ENCODE measurements at places on chromosomes 16 and 17.

DNA sequence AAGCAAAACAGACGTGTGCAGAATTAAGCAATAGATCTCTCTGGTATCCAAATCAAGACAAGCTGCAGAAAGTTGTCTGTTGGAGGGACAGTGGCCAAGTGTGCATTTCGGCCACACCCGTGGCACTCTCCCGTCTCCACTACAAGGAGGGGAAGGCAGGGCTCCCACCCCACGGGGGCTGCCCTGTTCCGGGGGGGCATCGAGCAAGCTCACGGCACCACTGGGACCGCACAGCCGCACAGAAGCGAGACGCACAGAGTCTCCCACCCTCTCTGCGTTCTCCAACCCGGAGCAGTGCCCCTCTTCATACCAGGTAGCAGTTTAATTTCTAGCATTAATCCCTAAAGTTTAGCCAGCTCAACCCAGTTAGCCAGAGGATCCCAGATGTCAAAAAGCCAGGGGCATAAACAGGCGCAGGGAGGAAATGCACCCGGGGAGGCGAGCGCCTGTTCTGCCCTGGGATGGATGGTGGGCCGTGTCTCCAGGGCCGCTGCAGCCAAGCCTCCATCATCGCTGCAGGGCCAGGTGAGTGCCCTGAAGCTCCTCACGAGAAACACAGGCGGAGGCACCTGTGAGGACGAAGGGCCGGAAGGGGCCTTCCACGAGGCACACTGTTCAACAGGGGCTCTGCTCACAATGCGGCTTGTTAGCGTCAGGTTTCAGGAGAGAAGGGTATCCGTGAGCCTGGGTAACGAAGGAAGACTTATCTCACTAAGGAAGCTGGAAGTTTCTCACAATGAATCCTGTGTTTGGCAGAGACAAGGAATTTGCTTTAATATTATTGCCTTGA lies 42.1 kb upstream of the METRNL start:
- no peak for DNase-seq

GRCh38 chr16:79269211-79269863 lies 331.2 kb downstream of the MAF start:
- no peak for DNase-seq

DNA sequence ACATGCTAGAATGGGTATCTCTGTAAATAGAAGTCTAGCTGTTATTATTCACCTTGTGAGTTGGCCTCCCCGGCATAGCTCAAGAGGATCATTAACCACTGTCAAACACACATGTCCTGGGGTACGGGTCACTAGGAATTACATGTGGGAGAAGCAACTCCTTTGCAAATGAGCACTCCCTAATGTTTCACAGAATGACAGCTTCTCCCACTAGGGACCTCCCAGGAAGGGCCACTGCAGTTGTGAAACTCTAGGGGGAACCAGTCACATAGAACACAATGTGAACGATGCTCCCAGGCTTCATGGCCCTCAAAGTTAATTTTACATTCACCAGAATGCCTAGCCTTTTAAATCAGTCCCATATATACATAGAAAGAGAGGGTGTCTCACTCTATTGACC lies 12.4 kb upstream of the ZNF19 start:
- no peak for DNase-seq

DNA sequence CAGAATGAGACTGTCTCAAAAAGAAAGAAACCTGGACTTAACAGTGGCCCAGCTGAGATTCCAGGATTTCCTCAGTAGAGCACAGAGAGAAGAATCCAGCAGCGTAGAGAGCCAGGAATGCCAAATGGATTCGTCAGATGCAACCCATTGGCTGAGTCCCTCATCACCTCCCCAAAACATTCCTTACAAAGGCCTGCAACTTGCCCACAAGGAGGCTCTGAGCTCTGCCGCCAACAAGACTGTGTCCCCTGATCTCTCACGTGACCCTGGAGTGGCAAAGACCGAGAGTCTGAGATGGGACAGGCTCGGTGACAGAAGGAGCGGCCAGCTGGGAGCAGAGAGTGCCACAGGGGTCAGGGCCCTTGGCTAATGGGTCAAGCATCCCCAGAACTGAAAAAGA lies 6.9 kb upstream of the CHMP6 start:
- no peak for DNase-seq

DNA sequence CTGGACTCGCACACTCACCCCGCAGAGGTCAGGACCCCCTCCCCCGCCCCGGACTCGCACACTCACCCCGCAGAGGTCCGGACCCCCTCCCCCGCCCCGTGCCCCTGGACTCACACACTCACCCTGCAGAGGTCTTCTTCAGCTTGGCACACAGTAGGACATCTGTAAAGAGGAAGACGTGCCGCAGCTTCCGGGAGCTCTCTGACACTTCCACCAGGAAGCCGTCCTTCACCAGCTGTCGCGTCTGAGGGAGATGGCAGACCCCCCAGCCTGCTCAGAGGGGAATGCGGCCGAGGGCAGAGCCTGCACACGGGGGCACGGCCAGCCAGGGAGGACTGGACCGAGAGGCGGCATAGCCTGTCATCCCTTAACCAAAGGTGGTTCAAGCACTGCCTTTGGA lies 72.9 kb downstream of the TIMM22 start:
- no peak for DNase-seq

- DNase-seq = no peak
These were observed 87.4 kb upstream of the CHMP6 start for GRCh38 chr17:80904036-80904753.

- DNase-seq = no peak
These were observed 686.8 kb upstream of the KIF2B start for GRCh38 chr17:53135969-53136368.

DNA sequence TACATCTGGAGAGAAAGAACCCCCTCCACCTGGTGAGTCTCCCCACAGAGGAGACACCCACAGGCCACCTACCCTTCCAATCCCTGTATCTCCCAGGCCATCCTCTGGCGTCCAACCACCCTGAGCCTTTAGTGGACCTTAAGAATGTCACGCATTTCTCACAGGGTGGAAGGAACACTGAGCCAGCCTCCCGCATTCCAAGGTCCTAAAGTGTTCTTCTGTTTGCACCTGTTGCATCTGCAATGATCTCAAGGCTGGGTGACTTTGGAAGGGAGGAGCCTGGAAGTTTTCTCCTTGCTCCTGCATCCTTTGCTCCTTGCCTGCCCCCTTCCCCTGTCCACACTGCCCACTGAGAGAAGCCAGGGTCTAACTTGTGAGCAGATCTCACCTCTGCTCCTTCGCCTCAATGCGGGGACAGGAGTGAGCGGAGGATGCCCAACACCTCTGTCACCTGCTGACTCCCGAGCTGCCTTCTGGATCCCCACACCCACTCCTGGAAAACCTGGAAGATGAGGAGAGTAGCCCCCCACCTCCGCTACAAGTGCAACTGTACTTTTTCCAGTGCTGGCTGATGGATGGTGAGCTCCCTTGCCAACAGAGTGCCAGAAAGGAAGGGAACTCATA lies 3.7 kb downstream of the CHST5 start:
- no peak for DNase-seq

DNA sequence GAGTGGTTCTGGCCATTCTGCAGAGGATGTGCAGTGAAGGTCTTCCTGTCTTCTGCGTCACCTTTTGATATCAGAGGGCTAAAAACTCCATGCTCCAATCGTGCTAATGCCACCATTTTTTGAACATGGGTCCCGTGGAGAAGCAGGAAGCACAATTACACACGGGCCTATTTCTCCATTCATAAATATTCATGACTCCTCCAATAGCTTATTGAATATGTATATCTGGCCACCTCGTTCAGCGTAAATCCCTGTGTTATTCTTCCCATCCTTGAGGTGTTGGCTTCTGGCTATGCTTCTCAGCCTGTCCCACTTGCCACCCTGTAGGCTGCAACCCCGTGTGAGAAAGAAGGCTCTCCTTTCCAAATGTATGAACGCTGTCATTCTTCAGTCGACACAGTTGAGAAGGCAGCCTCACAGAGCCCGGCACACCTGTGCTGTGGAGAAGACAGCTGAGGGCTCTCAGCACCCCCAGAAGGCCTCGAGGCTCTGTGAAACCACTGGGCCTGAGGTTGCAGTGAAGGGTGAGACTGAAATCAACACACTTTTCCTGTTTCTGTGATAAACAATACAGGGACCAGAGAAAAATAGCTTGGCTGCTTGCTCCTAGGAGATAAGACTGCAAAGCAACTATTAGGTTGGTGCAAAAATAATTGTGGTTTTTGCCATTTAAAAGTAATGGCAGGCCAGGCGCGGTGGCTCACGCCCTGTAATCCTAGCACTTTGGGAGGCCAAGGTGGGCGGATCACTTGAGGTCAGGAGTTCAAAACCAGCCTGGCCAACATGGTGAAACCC lies 4.9 kb upstream of the ANKRD40CL start:
- DNase-seq = no peak
